ENCODE measurements at places on chromosomes 1 and 21.

GRCh38 chr1:26148887-26149286 lies 10.0 kb upstream of the FAM110D start:
- H3K27ac ChIP-seq = no peak overlapping the region
- H3K27me3 ChIP-seq = no peaks in the 10 kb centered on the region
- H3K36me3 ChIP-seq = no peaks in the 10 kb centered on the region
- H3K4me1 ChIP-seq = no peaks in the 10 kb centered on the region
- no peak overlapping the region for H3K4me3 ChIP-seq

- no peak overlapping the region for H3K27ac ChIP-seq
- H3K4me1 ChIP-seq = no peaks in the 10 kb centered on the region
- no peaks in the 10 kb centered on the region for H3K27me3 ChIP-seq
- no peak overlapping the region for H3K4me3 ChIP-seq
These were observed 67.2 kb upstream of the FOXD3 start for GRCh38 chr1:63255153-63255552.

GRCh38 chr1:175364424-175365076 lies 172.0 kb upstream of the KIAA0040 start:
- no peaks in the 10 kb centered on the region for H3K27me3 ChIP-seq
- no peak overlapping the region for H3K4me3 ChIP-seq
- no peaks in the 10 kb centered on the region for H3K36me3 ChIP-seq
- H3K27ac ChIP-seq = no peak overlapping the region
- DNase-seq = no peak

GRCh38 chr1:24888971-24889676 lies 41.0 kb downstream of the RUNX3 start:
- no peak overlapping the region for H3K4me3 ChIP-seq
- H3K36me3 ChIP-seq = no peaks in the 10 kb centered on the region
- H3K27me3 ChIP-seq = no peaks in the 10 kb centered on the region
- no peak for DNase-seq
- H3K27ac ChIP-seq = no peak overlapping the region

GRCh38 chr1:53256511-53257453 lies 18.5 kb upstream of the MAGOH start:
- H3K4me1 ChIP-seq = no peaks in the 10 kb centered on the region
- no peak for DNase-seq
- H3K4me3 ChIP-seq = no peak overlapping the region
- no peaks in the 10 kb centered on the region for H3K27me3 ChIP-seq
- no peak overlapping the region for H3K27ac ChIP-seq
- no peaks in the 10 kb centered on the region for H3K36me3 ChIP-seq

DNA sequence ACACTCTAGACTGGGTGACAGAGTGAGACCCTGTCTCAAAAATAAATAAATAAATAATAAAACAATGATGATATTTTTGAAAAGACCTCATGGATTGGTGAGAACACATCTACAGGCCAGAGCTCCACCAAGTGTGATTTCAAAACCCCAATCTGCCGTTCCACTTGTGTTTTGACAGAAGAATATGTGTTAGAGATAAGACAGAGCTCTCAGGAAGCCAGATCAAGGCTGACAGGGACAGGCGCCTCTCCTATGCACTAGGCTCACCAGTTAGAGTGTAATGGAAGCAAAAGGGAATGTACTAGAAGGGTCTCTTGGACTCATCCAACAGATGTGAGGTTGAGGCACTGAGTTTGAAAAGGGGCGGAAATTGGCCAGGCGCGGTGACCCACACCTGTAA lies 110.7 kb upstream of the ERRFI1 start:
- H3K4me3 ChIP-seq = no peak overlapping the region
- H3K4me1 ChIP-seq = peaks cover 37% of the 10 kb centered on the region
- no peak for DNase-seq
- H3K27me3 ChIP-seq = no peaks in the 10 kb centered on the region
- H3K36me3 ChIP-seq = no peaks in the 10 kb centered on the region

DNA sequence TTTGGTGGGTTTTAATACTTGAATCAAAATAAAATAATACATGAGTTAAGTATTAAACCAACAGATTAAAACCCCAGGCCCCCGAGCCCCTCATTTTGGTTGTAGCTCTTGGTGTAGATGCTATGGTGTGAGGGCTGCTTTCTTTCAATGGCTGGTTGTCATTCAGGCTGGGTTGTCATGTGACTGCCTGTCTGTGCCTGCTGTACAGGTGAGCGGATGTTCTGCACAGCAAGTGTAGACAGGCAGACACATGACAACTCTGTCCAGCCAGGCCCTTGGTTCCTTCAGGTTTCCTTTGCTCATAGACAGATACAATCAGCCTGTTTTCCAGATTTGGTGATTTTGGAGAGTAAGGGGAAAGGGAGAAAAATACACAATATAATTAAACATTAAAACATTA lies 281.9 kb upstream of the C1orf105 start:
- H3K27ac ChIP-seq = peak overlapping the region; percentile 94
- no peaks in the 10 kb centered on the region for H3K36me3 ChIP-seq
- no peak overlapping the region for H3K4me3 ChIP-seq
- DNase-seq = no peak
- no peaks in the 10 kb centered on the region for H3K27me3 ChIP-seq

GRCh38 chr1:231580874-231581273 lies 45.7 kb upstream of the DISC1 start:
- H3K36me3 ChIP-seq = no peaks in the 10 kb centered on the region
- H3K27me3 ChIP-seq = no peaks in the 10 kb centered on the region
- no peak for DNase-seq
- no peaks in the 10 kb centered on the region for H3K4me1 ChIP-seq

DNA sequence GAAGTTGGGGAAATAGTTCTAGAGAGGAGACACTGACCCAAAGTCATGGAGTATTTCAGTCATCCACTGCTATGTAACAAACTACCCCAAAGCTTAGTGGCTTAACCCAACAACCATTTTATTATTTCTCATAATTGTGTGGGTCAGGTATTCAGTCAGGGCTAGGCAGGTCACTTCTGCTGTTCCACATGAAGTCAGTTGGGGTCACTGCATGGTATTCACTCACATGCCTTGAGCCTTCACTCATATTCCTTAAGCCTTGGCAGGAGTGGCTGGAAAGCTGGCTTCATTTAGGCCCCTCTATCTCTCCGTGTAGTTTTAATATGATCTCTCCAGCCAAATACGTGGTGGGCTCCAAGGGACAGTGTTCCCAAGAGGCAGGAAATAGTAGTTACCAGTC lies 17.5 kb upstream of the RNF11 start:
- no peak overlapping the region for H3K27ac ChIP-seq
- no peak overlapping the region for H3K4me3 ChIP-seq
- no peaks in the 10 kb centered on the region for H3K36me3 ChIP-seq
- DNase-seq = no peak
- H3K4me1 ChIP-seq = peaks cover 16% of the 10 kb centered on the region
- H3K27me3 ChIP-seq = no peaks in the 10 kb centered on the region

DNA sequence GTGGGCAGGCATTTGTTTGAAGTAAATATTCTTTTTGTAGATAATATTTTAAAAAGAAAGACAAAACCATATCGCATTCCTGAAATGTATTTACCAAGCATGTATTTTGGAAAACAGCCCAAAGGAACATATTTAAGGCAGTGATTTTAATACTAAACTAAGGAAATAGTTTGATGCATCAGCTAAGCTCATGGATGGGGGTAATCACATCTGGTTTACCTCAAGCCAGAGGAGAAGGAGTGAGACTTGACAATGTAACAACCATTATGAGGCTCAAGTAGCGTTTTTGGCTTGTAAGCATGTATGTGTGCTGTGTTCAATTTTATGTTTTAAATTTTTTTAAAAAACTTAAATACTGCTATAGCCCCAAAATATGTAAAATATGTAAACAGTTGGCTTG lies 390.5 kb downstream of the DISC1 start:
- no peak overlapping the region for H3K4me3 ChIP-seq
- no peaks in the 10 kb centered on the region for H3K36me3 ChIP-seq
- no peak for DNase-seq
- no peak overlapping the region for H3K27ac ChIP-seq
- H3K4me1 ChIP-seq = peaks cover 15% of the 10 kb centered on the region
- no peaks in the 10 kb centered on the region for H3K27me3 ChIP-seq

DNA sequence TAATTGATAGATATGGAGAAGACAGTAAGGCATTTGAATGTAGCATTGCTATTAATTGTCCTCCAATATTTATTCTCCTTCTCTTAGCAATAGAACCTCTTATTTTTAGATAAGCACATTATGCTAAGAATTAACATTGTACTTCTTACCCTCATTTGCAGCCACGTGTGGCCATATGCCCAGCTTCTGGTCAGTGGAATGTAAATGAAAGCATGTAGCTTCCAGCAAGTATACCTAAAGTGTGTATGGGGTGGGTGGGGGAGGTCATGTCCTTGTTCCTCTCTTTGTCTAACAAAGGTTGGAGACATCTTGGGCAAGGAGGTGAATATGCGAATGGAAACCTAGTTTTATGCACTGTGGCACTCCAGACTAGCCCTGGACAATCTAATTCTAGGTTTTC lies 133.6 kb upstream of the HMCN1 start:
- no peaks in the 10 kb centered on the region for H3K4me1 ChIP-seq
- no peaks in the 10 kb centered on the region for H3K36me3 ChIP-seq
- H3K27ac ChIP-seq = no peak overlapping the region

DNA sequence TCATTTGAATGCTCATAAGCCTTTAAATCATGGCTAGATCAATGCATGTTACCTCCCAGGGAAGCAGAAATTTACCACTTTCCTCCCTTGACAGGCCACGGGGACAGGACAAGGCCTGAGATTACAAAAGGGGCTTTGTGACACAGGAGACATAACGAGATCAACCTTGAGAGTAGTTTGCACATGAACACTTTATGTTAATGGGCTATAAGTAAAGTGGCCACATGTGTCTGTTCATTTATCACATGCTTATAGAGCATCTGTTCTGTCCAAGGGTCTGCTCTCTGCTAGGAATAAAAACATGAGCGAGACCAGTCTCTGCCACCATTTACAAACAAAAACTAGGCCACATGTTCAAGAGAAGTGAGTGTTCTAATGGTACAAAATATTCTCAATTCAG lies 144.1 kb upstream of the C8B start:
- H3K4me3 ChIP-seq = no peak overlapping the region
- no peak overlapping the region for H3K27ac ChIP-seq
- H3K36me3 ChIP-seq = no peaks in the 10 kb centered on the region
- H3K27me3 ChIP-seq = no peaks in the 10 kb centered on the region

DNA sequence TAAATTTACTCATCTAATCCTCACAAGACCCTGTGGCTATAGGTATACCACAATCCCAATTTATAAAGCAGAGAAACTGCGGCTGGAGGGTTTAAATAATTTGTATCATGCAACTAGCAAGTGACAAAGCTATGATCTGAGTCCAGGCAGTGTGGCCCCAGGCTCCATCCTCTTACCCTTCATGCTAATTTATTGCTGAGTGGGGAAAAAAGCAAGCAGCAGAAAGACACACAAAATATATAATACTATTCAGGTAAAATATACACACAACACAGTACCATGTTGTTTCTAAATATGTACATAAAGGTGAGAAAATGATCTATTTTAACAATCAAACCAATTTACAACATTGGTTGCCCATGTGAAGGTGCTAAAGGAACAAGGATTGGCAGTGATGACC lies 17.3 kb upstream of the LORICRIN start:
- H3K27me3 ChIP-seq = no peaks in the 10 kb centered on the region
- no peak overlapping the region for H3K4me3 ChIP-seq
- no peak for DNase-seq

- H3K36me3 ChIP-seq = peaks cover 25% of the 10 kb centered on the region
- peak overlapping the region; percentile 69 for H3K27ac ChIP-seq
- no peaks in the 10 kb centered on the region for H3K27me3 ChIP-seq
- H3K4me3 ChIP-seq = no peak overlapping the region
- DNase-seq = no peak
These were observed 9.5 kb upstream of the TMEM39B start for GRCh38 chr1:32063261-32063681.

DNA sequence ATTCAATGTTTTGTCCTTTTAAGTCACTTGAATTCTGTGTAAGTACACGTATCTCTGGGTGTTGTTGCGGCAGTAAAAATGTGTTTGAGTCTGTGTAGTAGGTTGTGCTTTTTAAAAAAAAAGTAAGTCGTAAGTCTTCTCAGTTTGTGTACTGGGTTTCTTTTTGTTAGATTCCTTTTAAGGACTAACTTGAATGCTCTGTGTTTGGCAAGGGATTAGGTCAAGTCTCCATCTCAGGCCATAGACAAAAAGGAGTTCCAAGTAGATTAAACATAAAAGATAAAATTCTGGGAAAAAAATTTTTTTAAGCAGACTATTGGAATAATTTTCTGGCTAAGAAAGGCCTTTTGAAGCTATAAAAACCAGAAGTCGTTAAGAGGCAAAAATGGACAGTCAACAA lies 113.1 kb downstream of the ATP5PO start:
- H3K27me3 ChIP-seq = no peaks in the 10 kb centered on the region
- no peak overlapping the region for H3K4me3 ChIP-seq
- H3K4me1 ChIP-seq = peaks cover 24% of the 10 kb centered on the region

- no peak overlapping the region for H3K27ac ChIP-seq
- H3K4me3 ChIP-seq = no peak overlapping the region
- DNase-seq = no peak
These were observed 63.1 kb upstream of the DPT start for GRCh38 chr1:168792142-168792541.

DNA sequence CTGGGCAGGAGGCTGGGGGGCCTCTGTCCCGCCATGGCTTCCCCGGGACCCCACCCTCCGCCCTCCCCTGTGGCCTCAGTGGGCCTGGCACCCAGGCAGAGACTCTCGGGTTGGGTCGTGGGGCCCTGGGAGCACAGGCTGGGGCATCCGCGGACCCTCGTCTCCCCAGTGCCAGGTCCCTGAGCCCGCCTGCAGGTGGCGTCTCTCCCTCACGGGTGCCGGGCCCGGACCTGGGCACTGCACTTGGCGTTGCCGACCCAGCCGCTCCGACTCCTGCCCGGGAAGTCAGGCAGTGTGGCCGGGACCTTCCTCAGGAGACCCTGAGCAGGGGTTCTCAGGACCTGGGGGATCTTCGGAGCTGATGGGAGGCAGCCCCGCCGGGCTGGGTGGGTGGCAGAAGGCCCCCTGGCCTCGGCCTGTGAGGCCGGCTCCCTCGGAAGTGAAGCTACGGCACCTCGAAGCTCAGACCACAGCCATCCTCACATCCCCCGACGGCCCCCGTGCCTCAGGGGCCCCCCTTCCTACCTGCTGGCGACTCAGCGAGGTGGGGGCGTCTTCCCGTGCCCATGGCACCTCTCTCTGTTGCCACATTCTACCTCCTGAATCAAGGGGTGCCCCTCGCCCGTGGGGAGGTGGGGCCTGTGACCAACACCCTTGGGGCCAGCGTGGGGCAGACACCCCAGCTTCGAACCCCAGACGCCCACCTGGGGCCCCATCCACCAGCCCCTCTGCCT lies 6.4 kb upstream of the C1orf159 start:
- H3K27ac ChIP-seq = no peak overlapping the region
- peaks cover 11% of the 10 kb centered on the region for H3K4me1 ChIP-seq
- no peaks in the 10 kb centered on the region for H3K36me3 ChIP-seq
- no peak for DNase-seq
- no peak overlapping the region for H3K4me3 ChIP-seq

GRCh38 chr1:230080822-230081221 lies 13.8 kb downstream of the GALNT2 start:
- H3K27me3 ChIP-seq = no peaks in the 10 kb centered on the region
- DNase-seq = no peak
- H3K4me1 ChIP-seq = peaks cover 41% of the 10 kb centered on the region
- H3K27ac ChIP-seq = no peak overlapping the region
- H3K4me3 ChIP-seq = no peak overlapping the region
